ENCODE measurements at places on chromosomes 3 and 15.

- no peak for DNase-seq
Observed at GRCh38 chr3:161866176-161866575, 369.6 kb downstream of the OTOL1 start.

DNA sequence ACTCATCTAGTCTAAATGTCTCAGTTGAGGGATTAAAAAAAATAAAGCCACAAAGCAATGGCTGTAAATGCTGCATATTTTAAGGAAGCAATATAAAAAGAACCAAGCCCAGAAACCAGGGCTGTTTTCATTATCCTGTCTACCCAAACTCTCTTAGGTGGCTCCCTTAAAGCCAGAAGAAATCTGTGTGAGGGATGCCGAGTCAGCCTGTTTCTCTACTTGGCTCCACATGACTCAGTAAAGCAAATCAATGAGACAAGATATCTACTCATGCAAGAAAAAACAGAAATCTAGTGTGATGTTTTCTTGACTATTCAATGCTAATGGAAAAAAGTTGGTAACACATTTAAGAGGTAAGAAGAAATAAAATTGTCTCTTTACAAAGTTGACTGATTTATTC lies 296.2 kb downstream of the ZBTB20 start:
- DNase-seq = no peak

- no peak for DNase-seq
Observed at GRCh38 chr3:120304616-120305015, 19.6 kb upstream of the GPR156 start.

GRCh38 chr3:120341658-120342346 lies 7.4 kb downstream of the LRRC58 start:
- no peak for DNase-seq

GRCh38 chr3:84308379-84308778 lies 650.4 kb upstream of the CADM2 start:
- no peak for DNase-seq

DNA sequence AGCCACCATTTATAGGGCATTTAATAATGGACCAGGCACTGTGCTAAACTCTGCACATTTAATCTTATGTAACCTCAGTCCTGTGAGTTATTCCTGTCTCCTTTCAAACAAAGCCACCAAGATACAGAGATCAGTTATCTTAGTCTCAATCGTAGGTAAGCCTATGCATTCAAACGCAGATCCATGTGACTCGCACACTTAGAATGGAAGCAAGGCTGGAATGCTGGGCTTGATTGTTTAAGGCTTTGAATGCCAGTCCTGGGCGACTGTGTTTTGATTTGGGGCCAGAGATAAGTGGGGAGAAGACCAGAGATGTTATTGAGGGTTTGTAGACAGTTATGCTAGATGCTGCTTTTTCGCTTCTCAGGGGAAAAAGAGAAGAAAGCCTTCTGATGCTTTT lies 22.2 kb downstream of the MED12L start:
- no peak for DNase-seq
